ENCODE measurements at places on chromosomes 3 and 15.
A peak's percentile ranks its signal among the peaks of the same experiment; 100 is the strongest.

GRCh38 chr3:104735691-104736090 lies 631.0 kb upstream of the ALCAM start:
- no peak for DNase-seq

DNA sequence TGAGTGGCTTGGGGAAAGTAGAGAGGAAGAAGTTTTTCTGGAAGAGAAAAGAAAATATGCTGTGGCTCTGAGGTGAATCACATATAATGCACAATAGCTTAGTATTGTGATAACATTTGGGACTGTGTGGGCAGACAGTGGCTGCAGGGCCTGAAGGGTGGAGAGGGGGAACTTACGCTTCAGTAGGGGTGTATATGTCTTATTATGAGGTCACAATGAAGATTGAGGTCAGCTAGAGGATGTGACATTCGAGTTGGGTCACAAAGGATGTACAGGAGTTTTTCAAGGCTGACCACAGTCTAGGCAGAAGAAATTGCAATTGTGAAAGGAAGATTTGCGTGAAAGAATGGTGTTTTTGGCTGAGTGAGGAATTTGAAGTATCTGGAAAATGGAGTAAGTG lies 414.8 kb downstream of the LPP start:
- DNase-seq: no peak

GRCh38 chr15:70327856-70328678 lies 230.3 kb upstream of the TLE3 start:
- DNase-seq: peak; percentile 63

GRCh38 chr15:97706059-97706458 lies 254.4 kb upstream of the ARRDC4 start:
- no peak for DNase-seq

- no peak for DNase-seq
Measured at GRCh38 chr3:52194485-52195290, 3.3 kb upstream of the ALAS1 start.

DNA sequence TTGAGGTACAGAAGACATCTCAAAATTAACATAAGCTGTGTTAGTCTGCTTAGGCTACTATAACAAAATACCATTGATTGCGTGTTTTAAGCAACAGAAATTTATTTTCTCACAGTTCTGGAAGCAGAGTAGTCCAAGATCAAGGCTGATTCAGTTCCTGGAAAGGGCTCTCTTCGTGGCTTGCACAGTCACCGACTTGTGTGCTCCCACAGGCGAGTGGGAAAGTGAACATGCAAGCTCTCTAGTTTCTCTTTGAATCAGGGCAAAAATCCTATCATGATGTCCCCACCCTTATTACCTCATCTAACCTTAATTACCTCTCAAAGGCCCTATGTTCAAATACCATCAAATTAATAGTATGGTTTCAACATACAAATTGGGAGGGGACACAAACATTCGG lies 505.9 kb downstream of the ZIC1 start:
- peak; percentile 55 for DNase-seq

- DNase-seq: peak; percentile 13
Measured at GRCh38 chr3:137121704-137122314, 164.0 kb downstream of the IL20RB start.

DNA sequence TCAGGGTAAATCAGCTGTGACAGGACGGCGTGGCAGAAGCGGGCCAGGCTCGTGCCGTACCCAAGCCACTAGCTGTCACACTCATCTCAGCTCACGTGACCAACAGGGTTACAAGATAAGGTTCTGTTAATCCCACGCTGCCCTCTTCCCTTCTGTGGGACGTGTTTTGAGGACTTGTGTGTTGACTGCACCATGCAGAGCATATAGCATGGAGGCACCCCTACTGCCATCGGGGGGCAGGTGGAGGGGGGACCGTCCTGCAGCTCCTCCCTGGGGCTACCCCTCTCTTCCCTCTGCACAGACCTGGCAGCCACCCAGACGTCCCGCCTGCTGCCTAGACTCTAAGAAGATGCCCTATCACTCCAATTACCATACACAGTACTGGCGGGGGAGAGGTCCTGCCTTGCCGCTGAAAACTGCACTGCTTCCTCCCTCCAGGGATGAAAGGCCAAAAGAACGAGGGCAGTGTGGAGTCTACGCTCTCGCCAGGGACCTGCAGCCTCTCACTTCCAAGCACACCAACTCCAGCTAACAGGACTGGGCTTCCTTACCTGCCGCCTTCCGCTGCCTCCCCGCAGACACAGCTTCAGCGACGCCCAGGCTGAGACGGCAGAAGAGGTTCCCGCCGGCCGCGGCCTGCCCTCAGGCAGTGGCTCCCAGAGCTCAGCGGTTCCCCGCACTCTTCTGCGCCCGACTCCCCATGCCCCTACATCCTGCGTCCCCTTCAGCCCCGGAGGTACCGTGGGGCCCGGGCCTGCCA lies at the start of gene TNK2:
TNK2 (minus strand) TSS at position 618 of the 760 bp plus-strand sequence. CDS start 19,963 bp downstream, outside the sequence.
- no peak for DNase-seq

- no peak for DNase-seq
Measured at GRCh38 chr3:36846406-36846805, 82.1 kb upstream of the DCLK3 start.

DNA sequence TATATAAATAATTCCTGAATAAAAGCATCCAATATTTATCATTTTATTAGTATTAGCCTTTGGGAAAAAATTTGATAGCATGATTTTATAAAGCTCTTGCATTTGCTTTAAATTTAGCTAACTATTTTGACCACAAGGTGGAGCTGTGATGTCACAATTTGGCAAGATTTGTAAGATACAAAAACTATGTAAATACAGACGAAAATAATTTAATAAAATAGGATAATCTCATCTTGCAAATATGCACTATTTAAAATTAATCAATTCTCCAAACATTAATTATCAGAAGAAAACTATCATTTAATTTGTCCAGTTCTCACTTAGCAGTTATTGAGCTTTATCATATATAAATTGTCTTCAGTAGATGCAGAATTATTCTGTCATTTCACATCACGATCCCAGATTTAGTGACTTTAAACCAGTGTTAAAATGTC lies 95.4 kb downstream of the PLOD2 start:
- DNase-seq: peak; percentile 35

DNA sequence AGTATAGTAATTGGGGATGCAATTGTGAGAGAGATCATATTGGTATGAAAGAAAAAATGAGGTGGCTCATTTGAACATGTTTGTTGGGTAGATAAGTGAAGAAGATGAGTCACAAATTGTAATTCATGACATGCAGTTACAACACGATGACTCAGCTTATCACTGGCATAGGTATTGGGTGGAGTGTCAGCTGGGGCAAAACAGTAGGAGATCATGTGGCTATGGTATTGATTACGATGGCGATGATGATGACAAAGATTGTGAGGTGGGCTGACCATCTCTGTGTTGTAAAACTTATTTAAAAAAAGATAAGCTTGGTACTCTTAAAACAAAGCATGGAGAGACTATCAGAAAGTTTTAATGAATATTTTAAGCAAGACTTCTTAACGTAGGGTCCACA lies 11.6 kb upstream of the DPH6 start:
- peak; percentile 80 for DNase-seq

GRCh38 chr3:192825657-192826200 lies 91.9 kb downstream of the MB21D2 start:
- DNase-seq: no peak

DNA sequence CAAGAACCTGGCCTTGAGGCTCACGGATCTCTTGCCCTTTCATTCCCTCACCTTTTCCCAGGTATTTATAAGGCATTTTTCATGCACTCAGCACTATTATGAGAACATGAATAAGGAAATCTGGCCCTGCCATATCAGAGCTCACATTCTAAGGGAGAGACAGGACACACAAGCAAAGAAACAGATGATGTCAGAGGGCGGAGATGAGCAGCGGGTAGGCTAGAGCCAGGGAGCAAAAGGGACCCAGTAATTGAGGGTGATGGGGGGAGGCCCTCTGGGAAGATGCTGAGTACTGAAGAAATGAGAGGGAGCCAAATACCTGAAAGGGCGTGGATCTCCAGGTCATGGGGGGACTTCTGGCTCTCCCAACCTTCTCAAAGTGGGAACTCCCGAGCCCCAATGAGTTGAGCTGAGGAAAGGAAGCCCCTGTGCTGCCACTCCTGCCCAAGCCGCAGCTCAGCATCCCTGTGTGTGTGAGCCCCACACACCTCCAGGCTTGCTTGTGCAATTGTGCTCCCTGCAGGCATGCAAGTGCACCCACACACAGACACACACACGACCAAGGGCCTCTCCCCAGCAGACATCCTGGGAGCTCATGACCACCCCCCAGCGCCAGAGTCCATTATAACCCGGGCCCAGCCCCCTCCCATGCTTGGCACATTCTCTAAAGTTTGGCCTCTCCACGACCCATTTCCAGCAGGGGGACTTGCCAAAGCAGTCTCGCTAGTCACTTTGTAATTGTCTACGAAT lies 81.4 kb upstream of the PXYLP1 start:
- DNase-seq: no peak

DNA sequence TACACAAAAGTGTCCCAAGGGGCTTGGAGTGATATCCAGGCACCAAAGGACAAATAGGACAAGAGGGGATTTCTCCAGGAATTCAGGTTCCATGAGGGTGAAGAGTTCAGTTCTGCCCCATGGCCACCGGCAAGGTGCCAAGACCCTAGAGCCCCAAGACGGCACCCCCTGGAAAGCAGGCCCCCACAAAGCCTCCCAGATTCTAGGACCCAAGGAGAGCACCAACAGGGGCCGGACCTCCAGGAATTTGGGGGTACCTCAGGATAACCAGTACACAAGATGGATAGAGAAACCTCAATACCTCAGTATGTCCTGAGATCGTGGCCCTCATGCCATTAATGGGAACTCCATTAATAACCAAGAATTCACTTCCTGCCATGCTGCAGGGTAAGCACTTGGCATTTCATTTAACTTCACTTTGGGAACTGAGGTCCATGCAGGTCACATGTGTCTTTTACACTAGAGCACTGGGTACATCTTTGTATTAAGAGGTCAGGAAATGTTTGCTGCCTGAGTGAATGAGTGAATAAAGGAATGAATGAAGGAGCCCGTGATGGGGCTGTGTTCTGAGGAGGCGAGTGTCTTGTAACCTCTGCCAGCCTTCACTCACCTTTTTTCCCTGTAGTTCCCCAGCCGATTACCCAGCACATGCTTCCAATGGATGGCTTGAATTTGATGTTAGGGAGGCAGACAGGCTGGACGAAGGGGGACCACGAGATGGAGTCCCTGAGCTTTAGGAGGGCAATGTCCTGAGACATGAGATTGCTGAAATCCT lies 15.5 kb upstream of the PRSS50 start:
- DNase-seq: no peak

GRCh38 chr3:105170423-105170822 lies 196.3 kb upstream of the ALCAM start:
- no peak for DNase-seq

GRCh38 chr15:73716417-73716816 lies 32.2 kb downstream of the CD276 start:
- DNase-seq: no peak

- no peak for DNase-seq
Measured at GRCh38 chr3:184805351-184806038, 6.5 kb upstream of the VPS8 start.

DNA sequence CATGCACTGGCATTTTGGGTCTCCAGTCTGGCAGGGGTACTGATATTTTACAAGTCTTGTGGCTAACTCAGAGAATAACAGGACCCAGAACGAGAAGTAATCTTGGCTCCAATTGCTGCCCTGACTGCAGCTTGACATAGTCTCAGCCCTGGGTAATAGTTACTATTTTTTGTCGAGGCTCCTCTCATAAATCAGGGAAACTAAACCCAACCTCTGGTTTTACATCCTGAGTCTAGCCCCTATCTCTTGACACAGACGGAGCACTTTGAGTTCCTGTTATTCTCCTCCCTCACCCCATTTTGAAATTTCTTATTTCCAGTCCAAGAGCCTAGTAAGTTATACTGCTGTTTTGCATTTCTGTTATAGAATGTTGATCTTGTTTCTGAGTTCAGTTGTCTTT lies 276.1 kb upstream of the GOLIM4 start:
- no peak for DNase-seq

- no peak for DNase-seq
Measured at GRCh38 chr3:10901296-10901945, 85.4 kb downstream of the SLC6A11 start.

- DNase-seq: no peak
Measured at GRCh38 chr3:57064001-57064400, 3.5 kb downstream of the SPATA12 start.

- no peak for DNase-seq
Measured at GRCh38 chr15:59997070-59997701, 6.9 kb upstream of the FOXB1 start.

- DNase-seq: peak; percentile 16
Measured at GRCh38 chr3:79361748-79362378, 405.9 kb downstream of the ROBO1 start.

DNA sequence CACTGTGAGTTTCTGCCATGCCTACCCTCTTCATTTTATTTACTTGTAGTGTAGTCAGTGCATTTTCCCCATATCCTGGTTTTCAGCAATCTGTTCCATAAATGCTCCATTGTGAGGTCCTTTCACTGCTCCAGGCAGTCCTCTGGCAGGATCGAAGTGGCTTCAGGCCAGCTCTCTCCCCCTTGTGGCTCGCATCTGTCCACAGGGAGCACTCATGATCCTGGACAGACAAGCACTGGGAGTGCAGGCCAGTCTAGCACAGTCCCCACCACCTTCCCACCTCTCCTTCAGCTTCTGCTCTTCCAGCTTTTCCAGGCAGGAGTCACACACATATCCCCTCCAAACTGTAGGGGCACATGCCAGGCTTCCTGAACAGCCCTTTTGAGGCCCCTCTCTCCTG lies 173.6 kb downstream of the PPM1L start:
- DNase-seq: no peak

DNA sequence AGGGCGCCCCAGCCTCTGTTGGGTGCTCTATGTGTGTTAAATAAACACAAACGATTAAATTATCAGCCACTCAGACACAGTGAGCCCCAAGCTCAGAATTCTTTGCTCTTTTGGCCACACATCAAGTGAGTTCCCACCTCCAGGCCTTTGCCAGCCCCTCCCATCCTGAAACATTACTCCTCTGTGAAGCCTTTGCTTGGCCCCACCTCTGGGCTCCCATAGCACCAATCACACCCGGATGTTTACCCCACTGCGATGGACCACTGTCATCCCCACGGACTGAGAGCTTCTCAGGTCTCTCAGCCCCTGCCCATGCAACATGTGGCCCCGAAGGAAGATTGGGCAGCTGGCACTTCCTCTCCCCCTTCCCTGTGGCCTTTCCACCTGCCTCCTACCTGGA lies 85.1 kb downstream of the NUP210 start:
- no peak for DNase-seq

DNA sequence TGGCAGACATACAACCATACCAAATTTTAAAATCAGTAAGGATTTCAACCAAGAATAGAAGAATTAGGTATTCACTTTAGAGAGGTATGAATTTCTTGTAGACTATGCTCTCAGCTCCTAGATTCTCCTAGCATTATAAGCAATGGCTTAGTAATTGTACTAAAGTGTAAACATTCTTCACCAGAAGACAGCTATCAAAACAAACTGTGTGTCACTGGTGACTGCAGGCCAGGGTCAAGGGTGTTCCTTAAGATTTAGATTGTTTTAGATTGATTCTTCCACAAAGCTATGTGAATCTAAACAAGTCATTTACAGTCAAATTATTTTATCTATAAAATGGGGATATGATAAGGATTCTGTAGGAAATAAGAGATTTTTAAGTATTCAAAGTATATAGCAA lies 23.1 kb upstream of the GP5 start:
- DNase-seq: no peak

GRCh38 chr3:183532620-183533411 lies 22.7 kb downstream of the KLHL6 start:
- DNase-seq: no peak

GRCh38 chr15:100373120-100373896 lies 31.5 kb upstream of the ADAMTS17 start:
- no peak for DNase-seq

- no peak for DNase-seq
Measured at GRCh38 chr3:10376353-10376752, 55.4 kb upstream of the SEC13 start.

- DNase-seq: no peak
Measured at GRCh38 chr3:133881939-133882825, 13.5 kb downstream of the RAB6B start.

All from AG09309 (cell line).